ENCODE measurements at places on chromosomes 2 and 18.

GRCh38 chr2:226338825-226339224, 460.8 kb downstream of the IRS1 start:
- no peak for DNase-seq

DNA sequence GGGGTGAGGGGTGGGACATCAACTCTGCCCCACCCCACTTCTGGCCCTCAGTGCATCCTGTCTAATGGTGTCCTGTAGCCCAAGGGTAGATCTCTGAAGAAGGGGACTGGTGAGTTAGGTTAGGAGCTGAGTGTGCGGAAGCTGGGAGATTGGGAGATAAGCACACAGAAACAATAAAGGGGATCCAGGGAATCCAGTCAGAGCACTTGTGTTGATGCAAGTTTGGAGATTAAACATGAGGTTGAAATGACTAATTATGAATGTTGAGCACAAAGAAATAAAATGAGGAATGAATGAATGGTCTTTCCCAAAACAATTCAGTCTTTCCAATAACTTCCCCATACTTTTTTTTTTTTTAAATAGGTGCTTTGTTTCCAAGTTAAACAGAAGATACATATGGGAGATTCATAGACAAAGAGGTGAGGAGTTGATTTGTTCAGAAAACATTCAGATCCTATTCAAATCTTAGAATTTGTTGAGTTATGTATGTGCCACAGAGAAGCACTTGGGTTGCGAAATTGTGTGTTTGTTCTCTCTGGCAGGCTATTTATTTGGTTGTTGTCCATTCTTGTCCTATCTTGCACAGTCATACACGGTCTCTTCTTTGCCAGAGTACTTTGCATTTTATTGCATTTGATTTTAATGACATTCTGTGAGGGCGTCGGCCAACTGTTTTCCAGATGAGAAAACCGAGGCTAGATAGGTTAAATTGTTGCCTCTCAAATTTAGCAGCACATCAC, 31.6 kb upstream of the NABP1 start:
- DNase-seq: no peak

DNA sequence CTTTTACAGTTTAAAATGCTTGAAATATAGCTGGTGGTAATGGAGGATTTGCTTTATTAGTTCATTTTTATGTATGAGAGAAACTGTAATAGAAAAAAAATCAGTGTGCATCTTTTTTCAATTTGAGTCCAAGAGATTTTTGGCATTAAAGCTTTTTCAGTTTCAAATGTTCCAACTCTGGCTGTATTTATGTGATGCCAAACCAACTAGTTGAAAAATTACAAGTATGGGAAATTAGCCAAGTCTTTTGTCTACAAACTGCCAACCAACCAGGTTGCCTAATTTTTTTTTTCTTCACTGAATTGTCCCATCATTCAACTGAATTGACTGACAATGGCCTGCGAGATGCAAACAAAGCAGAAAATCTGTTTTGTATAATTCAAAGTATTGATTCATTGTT, 95.7 kb downstream of the ICOS start:
- no peak for DNase-seq

DNA sequence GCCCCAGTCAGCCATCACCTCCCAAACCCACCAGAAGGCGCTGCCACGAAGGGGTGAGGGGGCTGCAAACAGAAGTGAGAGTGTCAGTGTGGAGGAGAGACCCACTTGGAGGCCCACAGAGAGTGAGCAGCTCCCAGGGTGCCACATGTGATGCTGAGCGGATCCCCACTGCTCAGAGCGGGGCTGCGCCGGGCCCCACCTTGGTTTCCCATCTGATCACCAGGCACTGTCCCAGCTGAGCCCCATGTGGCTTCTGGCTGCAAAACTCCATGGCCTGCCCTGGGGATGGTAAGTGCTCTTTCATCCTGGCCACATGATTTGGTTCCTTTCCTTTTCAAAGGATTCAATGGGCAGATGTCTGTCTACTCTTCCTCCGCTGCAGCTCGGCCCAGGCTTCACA, 23.8 kb downstream of the SNORC start:
- no peak for DNase-seq

GRCh38 chr2:128781585-128782385, 463.1 kb upstream of the HS6ST1 start:
- DNase-seq: no peak

GRCh38 chr2:32714521-32714920, 86.7 kb downstream of the TTC27 start:
- DNase-seq: no peak

Measured in NCI-H2081 (cell line).